ENCODE measurements at places on chromosomes 2 and 18.

GRCh38 chr2:46161911-46162310 lies 135.3 kb upstream of the EPAS1 start:
- DNase-seq = no peak

DNA sequence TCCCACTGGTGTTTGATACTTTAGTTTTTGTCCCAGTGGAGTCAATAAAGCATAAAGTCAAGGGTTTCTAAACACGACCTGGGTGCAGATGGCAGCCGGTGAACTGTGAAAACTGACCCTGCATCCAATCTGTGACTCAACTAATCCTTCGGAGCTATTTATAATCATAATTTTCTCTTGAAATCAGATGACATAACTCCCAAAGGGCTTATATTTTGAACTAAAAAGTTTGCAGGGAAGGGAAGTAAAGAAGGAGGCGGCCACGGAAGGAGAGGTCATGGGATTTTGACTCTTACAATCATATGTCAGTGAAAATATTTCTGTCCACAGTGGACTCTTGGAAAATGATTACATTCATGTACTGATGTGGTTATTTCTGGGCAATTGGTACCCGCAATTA lies 178.5 kb downstream of the PDE1A start:
- DNase-seq = no peak

DNA sequence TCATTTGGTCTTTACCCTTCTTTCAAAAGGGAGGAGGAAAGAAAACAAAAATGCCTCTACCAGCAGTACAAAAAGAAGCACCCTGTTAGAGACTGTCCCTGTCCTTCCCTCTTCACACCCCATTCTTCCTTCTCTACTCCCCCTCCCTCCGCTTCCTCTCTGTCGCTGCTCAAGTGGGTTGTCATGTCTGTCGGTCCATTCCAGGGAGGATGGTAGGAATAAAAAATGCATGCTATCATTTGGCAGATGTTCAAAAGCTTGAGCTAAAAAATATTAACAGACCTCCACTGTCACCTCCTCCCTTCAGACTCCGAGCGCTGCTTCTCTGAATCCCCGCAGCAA lies 482.0 kb downstream of the BCL11A start:
- DNase-seq = no peak

- DNase-seq = no peak
Observed at GRCh38 chr18:29076645-29077044, 899.7 kb upstream of the CDH2 start.

GRCh38 chr2:100196786-100197494 lies 54.5 kb upstream of the AFF3 start:
- DNase-seq = no peak

- no peak for DNase-seq
Observed at GRCh38 chr2:64846177-64846576, 143.0 kb upstream of the SLC1A4 start.

- no peak for DNase-seq
Observed at GRCh38 chr2:44668336-44668735, 273.2 kb upstream of the SIX3 start.

GRCh38 chr2:29627279-29627711 lies 294.1 kb downstream of the ALK start:
- no peak for DNase-seq

GRCh38 chr2:234204480-234204879 lies 154.0 kb downstream of the SPP2 start:
- DNase-seq = no peak

GRCh38 chr2:215983581-215984351 lies 29.6 kb downstream of the MREG start:
- DNase-seq = no peak

DNA sequence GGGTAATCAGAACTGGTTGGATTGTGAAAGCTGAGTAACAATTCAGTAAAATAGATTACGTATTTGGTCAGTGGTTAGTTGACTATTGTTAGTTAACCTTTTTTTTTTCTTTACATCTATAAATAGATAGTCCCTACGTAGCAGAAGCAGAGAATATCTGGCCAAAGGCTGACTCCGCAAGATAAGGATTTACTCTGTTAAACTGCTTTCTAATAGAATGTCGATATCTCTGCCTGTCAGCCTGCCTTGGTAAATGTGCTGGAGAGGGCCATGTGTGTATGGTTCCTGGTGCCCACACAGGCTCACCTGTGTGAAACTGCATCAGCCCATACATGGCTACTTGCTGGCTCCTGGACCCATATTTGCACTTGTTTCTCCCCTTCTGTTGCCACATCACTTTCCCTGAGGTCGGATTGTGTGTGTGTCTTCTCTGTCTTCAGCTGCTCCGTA lies 94.4 kb downstream of the CRIM1 start:
- no peak for DNase-seq

- DNase-seq = no peak
Observed at GRCh38 chr2:191478799-191479679, 198.9 kb upstream of the NABP1 start.

- DNase-seq = no peak
Observed at GRCh38 chr2:222753251-222753824, 81.9 kb downstream of the MOGAT1 start.

DNA sequence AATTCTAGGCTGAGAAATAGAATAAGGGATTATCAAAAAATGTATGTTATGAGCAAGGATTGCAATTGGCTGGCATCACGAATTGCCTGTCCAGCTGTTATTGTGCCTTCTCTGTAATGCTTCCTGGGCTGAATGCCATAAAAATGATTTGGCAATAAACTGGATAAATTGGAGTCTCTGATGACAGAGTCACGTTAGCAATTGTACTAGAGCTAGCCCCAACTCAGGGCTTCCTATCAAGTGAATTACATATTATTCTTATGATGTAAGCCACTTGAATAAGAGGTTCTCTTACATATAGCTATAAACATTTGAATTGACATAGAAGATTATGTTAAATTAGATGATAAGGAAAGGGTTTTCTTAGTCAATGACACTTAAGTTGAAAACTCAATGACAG lies 607.5 kb upstream of the REG3G start:
- no peak for DNase-seq

DNA sequence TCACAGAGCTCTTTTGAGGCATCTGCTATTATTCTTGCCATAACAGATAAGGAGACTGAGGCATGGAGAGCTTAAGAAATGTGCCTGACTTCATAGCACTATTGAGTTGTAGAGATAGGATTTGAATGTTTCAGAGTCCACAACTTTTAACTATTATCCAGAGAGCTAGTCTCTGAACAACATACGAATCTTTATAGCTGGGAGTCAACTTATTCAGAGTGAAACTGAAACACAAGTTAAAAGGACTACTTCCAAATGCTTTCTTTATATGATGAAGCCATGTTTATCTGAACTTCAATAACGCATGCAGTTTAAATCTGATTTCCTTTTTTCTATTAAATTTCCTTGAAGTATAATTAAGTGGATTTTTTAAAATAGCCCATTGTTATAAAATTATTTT lies 268.8 kb downstream of the IKZF2 start:
- no peak for DNase-seq

- no peak for DNase-seq
Observed at GRCh38 chr2:68740400-68740914, 5.8 kb downstream of the ARHGAP25 start.

- no peak for DNase-seq
Observed at GRCh38 chr18:13641551-13642439, 84.6 kb downstream of the FAM210A start.

GRCh38 chr2:46451131-46451711 lies 28.1 kb upstream of the TMEM247 start:
- no peak for DNase-seq

- no peak for DNase-seq
Observed at GRCh38 chr2:219612577-219613286, 14.7 kb upstream of the SLC4A3 start.

DNA sequence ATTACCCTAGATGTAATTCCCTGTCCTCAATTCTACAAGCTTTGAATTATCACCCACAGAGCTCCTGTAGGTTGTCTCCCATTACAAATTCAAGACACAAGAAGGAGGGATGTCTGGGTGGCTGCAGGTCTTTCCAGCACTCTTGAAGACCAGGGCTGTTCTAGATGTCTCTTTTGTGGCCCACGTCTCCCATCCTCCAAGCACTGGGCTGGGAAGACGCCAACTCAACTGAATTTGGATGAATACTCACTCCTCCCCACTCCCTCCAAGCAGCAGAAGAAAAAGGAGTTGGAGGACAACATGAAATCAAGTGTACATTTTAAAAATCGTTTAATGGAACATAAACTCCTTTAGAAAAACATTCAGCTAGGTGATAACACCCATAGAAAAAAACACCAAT lies 31.2 kb downstream of the SMAD7 start:
- DNase-seq = no peak

GRCh38 chr2:38737925-38738324 lies 13.2 kb downstream of the SRSF7 start:
- no peak for DNase-seq

DNA sequence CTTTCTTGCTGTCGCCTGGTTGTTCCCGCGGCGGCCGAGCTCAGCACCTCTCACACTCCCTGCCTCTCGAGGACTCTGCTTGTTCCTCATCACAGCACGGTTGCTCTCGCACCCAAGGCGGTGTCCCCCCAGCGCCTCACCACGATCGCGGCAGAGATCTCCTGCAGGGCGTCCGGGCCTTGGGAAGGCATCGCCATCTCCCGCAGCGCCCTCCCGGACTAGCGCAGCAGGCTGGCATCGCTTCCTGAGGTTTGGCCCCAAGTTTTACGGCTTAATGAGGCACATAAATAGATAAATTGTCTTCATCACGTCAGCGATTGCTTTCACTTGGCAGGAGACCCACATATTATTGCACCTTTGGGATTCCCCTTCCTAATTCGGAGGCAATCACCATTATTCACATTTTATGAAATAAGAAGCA lies 125.4 kb downstream of the RGPD3 start:
- no peak for DNase-seq

- DNase-seq = no peak
Observed at GRCh38 chr2:9364791-9365497, 58.4 kb downstream of the ITGB1BP1 start.

DNA sequence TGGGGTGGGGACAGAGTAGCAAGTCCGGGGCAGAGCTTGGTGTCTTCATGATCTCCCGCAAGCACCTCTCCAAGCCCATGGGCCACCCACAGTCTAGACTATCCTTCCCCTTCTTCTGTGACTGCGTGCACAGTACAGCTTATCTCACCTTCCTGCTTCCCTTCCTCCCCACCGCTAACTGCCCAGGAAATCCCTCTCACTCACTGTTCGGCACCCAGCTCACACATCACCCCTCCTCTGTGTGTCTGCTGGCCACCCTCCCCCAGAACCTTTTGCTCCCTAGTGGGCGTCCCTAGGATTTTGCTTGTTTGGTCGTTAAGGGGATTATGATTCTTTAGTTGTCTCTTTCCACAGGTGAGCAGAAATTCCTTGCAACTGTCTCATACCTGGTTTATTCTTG lies 31.5 kb upstream of the SMAD7 start:
- DNase-seq = no peak
